Stimulated activated CD8-positive, alpha-beta memory T cell treated with anti-CD3 and anti-CD28 coated beads, Interleukin-4, amount 100 ng/mL, for 1 hour (primary cell): ENCODE measurements at places on chromosomes 5 and 9.

DNA sequence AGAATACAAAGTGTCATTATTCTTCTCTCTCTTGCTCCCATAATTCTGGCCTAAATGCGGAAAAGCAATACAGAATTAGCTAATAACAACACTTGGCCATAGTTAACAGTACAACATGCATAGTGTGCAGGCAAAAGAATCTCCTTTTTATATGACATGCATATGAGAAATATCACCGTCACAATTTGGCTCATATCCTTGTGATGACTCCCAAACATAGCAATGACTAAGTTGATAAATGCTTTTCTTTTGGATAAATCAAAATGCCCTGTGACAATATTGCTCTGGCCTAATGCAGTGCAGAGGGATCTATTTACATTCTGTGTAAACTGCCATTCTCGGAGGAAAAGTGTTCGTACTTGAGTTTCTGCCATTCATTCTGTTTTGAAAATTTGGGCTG is 121.9 kb upstream of the GHR start:
- DNase-seq, result no peak

DNA sequence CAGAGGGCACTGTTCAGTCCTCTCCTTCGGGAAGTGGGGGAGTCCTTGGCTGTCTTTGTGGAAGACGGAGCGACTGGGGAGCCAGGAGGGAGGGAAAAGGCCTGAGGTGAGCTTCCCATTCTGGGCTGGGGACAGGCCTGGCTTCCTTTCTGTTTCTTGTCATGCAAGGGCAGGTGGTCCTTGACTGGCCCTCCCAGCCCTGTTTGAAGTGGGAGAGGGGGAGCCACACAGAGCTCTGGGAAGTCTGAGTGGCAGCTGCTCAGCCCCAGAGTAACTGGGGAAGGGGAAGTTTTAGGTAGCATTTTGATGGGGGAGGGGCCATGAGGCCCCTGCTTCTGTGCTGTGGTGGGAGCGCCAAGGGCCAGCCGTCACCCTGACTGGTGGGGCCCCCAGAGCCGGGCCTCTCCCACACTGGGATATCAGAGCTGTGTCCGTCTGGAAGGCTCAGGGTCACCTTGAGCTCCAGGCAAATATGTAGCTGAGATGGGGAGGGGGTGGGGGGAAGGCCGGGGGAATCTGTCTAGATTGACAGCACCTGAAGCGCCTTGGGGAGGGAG is 6.5 kb downstream of the UNC5A start:
- no peak for DNase-seq

GRCh38 chr9:116179568-116179967 is 26.0 kb downstream of the PAPPA start:
- no peak for DNase-seq

DNA sequence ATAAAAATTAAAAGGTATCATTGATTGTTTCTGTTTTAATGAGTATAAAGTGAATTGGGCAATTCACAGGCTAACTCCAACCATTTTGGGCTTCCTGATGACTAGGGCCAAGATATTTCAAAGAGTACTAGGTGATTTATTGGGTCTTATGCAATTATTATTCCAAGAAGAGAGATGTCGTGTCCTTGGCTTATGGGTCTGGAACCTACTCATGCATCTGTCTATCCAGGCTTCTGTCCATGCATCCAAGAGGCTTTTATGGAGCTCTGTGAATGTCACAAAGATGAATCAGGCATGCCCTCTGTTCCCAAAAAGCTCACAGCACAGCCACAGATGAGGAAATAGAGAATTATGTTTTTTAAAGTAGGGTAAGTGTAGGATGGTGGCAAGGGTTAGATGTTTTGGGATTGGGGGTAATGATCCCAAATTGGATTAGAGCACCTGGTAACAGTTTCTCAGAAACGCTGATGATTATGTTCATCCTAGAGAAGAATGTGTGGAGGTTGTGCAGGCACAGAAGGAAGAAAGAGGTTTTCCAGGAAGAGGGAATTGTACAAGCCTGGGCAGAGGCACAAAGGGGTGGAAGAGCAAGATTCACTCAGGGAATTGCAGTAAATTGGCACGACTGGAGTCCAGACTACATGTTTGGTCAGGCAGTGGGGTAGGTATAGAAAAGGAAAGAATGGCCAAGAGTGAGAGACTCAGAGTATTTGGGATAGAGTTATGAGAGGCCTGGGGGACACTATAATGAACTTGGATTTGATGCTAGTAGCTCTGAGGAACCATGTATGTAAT is 83.0 kb upstream of the TNC start:
- no peak for DNase-seq

DNA sequence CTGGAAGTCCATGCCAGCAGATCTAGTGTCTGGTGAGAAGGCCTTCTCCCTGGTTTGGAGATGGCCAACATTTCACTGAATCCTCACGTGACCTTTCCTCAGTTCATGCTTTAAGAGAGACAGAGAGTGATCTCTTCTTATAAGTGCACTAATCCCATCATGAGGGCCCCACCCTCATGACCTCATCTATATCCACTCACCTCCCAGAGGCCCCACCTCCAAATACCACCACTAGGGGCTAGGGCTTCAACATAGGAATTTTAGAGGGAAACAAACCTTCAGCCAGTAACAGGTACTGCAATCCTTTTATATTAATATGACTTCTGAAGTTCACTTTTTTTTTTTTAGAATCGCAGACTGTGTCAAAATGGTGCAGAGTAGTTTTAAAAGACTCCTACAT is 496.9 kb upstream of the ADAMTS16 start:
- DNase-seq, result no peak

DNA sequence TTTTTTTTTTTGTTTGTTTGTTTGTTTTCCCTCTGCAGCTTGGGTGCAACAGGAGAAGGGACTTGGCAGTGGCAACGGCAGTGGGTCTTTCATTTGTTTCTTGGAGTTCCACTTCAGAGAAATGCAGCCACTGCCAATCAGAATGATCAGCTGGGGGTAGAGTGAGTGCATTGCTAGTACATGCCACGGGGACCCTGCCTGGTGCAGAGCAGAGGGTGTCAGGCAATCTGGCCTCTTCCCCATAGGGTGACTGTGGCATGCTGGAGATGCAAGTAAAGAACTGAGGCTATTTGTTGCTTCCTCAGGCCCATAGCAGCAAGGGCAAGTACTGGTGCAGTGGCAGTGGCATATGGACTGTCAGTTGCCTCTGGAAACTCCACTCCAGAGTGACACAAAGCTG is 1073.6 kb upstream of the EDIL3 start:
- DNase-seq, result no peak

GRCh38 chr9:111076042-111076441 is 37.8 kb upstream of the LPAR1 start:
- no peak for DNase-seq

DNA sequence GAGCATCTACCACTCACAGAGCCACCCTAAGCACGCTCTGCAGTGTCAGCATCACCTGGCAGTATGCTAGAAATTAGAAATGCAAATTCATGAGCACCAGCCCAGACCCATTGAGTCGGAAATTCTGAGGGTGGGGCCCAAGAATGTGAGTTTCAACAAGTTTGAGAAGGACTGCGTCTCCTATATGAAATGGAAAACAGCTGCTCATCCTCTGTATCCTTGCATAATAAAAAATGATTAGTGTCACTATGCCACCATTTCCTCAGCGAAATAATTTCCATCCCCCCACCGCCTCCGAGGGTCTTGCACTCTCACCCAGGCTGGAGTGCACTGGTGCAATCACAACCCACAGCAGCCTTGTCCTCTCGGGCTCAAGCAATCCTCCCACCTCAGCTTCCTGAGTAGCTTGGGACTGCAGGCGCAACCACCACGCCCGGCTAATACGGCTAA is 1.3 kb upstream of the IQGAP2 start:
- no peak for DNase-seq

- DNase-seq, result no peak
Measured at GRCh38 chr5:11904265-11904906, at the start of gene CTNND2. CTNND2 (minus strand) TSS chr5:11904446; CDS start chr5:11903853, 593 bp downstream.

DNA sequence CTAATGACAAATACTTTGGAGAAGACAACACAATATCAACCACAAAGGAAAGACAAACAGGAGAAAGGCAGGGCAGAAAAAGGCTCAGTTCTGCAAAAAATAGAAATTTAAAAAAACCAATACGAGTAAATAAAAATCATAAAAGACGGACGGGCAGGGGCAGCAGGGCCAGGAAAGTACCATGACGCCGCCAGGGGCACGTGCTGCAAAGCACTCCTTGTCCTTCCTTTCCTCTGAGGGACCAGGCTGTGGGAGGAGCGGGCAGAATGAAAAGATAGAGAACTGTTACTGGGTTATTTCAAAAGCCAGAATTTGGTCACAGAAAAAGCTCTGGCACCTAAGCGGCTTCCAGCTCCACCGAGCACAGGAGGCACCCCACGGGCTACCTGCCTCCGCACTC is 53.9 kb downstream of the HABP4 start:
- no peak for DNase-seq

GRCh38 chr5:167964529-167964928 is 326.9 kb upstream of the WWC1 start:
- no peak for DNase-seq

DNA sequence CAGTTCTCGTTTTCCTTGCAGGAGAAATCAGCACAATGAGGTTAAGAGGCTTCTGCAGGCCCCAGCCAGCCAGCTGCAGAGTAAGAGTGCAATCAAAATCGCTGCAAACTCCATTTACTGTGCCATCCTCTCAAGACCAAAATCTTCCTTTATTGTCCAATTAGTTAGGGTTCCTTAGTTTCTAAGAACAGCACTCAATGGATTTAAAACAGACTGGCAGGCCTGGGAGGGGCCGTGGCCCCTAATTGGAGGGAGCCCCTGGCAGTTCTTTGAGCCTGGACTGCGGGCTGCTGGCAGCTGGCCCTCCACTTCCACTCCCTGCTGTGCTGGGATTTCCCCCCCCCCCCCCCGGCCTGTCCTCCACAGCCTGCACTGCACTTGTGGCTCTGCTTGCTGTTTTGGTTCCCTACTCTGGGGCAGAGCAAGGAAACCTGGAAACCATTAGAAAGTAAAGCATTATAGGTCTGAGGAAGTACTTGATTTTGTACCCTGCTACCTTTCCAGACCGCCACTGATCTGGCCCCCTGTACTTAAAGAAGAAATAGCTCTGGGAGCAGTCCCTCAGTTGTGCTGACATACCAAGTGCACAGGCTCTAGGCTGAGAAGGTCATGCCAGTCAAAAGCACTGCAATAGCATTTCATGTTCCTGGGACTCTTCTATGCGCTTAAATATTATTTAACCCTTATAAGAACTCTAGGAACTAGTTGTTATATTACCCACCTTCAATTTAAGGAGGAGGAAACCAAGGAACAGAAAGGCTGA is 129.0 kb downstream of the APBA1 start:
- no peak for DNase-seq

GRCh38 chr5:10406651-10407050 is 35.0 kb upstream of the ROPN1L start:
- no peak for DNase-seq

DNA sequence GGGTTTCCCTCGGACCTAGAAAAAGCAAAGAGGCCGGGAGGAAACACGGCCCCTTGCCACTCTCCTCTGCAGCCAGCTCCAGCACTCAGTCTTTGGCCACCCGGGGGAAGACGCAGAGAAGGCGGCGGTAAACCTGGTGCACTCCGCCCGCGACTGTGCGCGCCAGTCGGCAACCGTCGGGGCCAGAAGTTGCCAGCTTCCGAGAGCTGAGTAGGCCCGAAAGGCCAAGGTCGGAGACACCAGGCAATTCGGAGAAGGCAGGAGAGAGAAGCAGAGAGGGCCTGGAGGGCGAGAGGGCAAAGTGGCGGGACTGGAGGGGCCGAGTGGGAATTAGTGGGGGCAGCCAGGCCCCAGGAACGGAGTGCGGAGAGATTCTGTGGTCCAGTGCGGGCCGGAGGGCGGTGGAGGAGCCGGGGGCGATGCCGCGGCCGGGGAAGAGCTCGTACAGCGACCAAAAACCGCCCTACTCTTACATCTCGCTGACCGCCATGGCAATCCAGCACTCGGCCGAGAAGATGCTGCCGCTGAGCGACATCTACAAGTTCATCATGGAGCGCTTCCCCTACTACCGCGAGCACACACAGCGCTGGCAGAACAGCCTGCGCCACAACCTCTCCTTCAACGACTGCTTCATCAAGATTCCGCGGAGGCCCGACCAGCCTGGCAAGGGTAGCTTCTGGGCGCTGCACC is at the start of gene FOXB2:
TSS of gene FOXB2 (plus strand) at position 420 of the 690 bp plus-strand sequence. CDS start at position 420, 0 bp downstream.
- no peak for DNase-seq

DNA sequence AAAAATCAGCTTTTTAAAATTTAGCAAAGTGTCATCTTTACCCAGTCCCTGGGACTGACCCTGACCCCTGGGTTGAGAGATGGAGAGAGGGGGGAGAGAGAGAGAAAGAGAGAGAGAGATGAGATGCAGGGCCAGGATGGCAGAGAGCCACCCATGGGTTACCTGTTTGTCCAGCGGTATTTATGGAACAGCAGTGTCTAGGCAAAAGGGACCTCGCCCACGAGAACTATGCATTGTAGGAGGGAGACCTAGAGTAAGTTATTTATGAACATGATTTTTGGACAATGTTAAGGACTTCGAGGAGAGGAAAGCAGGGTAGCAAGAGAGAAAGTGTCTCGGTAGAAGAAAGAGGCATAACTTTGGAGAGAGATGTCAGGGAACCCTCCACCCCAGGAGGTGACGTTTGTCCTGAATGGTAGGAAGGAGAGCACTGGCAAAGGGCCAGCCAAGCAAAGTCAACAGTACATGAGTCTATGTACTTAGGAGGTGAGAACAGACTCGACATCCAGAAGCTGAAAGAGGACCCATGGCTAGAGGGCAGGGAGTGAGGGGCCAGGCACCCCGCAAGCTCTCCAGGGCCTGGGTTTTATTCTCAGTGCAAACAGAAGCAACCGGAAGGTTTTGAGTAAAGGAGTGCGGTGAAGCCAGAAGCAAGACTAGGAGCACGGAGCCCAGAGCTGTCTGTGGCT is 30.5 kb upstream of the MSX2 start:
- no peak for DNase-seq

- no peak for DNase-seq
Measured at GRCh38 chr5:16135003-16135402, 44.6 kb downstream of the MARCHF11 start.
